H7 (cell line): ENCODE measurements at places on chromosomes 2 and 18. TPM values are rescaled to one million over a fixed set of nuclear protein-coding genes. Genes with fewer than 3 reads are reported as not detected.

Gene POU3F3
- total RNA-seq: not detected in 2 replicates

Gene DNAH7
- total RNA-seq: under 0.01 TPM in 1 of 2 replicates, not detected in the other

Gene WDR7
- total RNA-seq: 6.2 and 13.0 TPM in 2 replicates

Gene ZAP70
- 0.33 and 2.5 TPM in 2 replicates for total RNA-seq

Gene TRIM43
- not detected in 2 replicates for total RNA-seq

Gene OXER1
- total RNA-seq: 0.69 and 2.4 TPM in 2 replicates

Gene KCNK3
- total RNA-seq: 0.11 and 0.48 TPM in 2 replicates

Gene MXD1
- 0.35 and 0.70 TPM in 2 replicates for total RNA-seq

Gene PDCD1
- 1.0 and 2.8 TPM in 2 replicates for total RNA-seq

Gene RAB6C
- total RNA-seq: not detected in 2 replicates

Gene ALPG
- total RNA-seq: 0.21 and 0.89 TPM in 2 replicates

Gene RGPD4
- not detected in 2 replicates for total RNA-seq

Gene CAVIN2
- total RNA-seq: 0.03 TPM in 1 of 2 replicates, not detected in the other

Gene YPEL5
- 28.7 and 30.1 TPM in 2 replicates for total RNA-seq

Gene C2orf80
- 0.76 TPM in 1 of 2 replicates, not detected in the other for total RNA-seq

Gene GNAL
- total RNA-seq: 24.5 and 38.9 TPM in 2 replicates

Gene SERPINB12
- not detected in 2 replicates for total RNA-seq

Gene AGBL5
- 45.4 and 46.7 TPM in 2 replicates for total RNA-seq

Gene POMC
- total RNA-seq: 4.4 and 6.4 TPM in 2 replicates

Gene SOX11
- 20.9 and 26.6 TPM in 2 replicates for total RNA-seq

Gene POTEJ
- not detected in 2 replicates for total RNA-seq

Gene HOXD13
- total RNA-seq: 0.07 TPM in 1 of 2 replicates, not detected in the other

Gene SGO2
- 10.8 and 17.1 TPM in 2 replicates for total RNA-seq

Gene EFHD1
- total RNA-seq: 3.8 and 4.3 TPM in 2 replicates

Gene MOCOS
- 1.7 and 2.4 TPM in 2 replicates for total RNA-seq

Gene CHMP1B
- 22.6 and 30.4 TPM in 2 replicates for total RNA-seq

Gene SPEG
- 25.3 and 27.4 TPM in 2 replicates for total RNA-seq

Gene PMS1
- 28.0 and 38.1 TPM in 2 replicates for total RNA-seq

Gene EMILIN1
- 5.1 and 5.8 TPM in 2 replicates for total RNA-seq

Gene SPR
- total RNA-seq: 3.7 and 8.0 TPM in 2 replicates

Gene ICOS
- total RNA-seq: not detected in 2 replicates

Gene RTP5
- not detected in 2 replicates for total RNA-seq

Gene PHOSPHO2
- total RNA-seq: 2.4 and 3.8 TPM in 2 replicates

Gene CIDEA
- total RNA-seq: 0.15 TPM in 1 of 2 replicates, not detected in the other

Gene SLC30A3
- 0.89 and 1.4 TPM in 2 replicates for total RNA-seq

Gene THSD7B
- 0.22 and 0.28 TPM in 2 replicates for total RNA-seq

Gene CHRND
- total RNA-seq: not detected in 2 replicates

Gene CCDC102B
- total RNA-seq: 2.3 and 5.3 TPM in 2 replicates

Gene C2orf66
- total RNA-seq: not detected in 2 replicates

Gene BOLL
- 0.24 TPM in 1 of 2 replicates, not detected in the other for total RNA-seq

Gene KCNJ13
- total RNA-seq: not detected in 2 replicates

Gene ACMSD
- total RNA-seq: not detected in 2 replicates

Gene LRRTM1
- 0.37 and 2.7 TPM in 2 replicates for total RNA-seq

Gene CYP27A1
- total RNA-seq: 14.3 and 15.4 TPM in 2 replicates

Gene LYPD6B
- 0.22 and 1.9 TPM in 2 replicates for total RNA-seq

Gene SS18
- total RNA-seq: 97.6 and 112 TPM in 2 replicates

Gene SLC40A1
- total RNA-seq: 0.55 and 1.9 TPM in 2 replicates

Gene OTOS
- not detected in 2 replicates for total RNA-seq

Gene STAT4
- total RNA-seq: 0.41 and 1.5 TPM in 2 replicates

Gene LRP2
- 1.1 and 1.3 TPM in 2 replicates for total RNA-seq

Gene SEMA4F
- total RNA-seq: 1.1 and 1.3 TPM in 2 replicates

Gene MSTN
- not detected in 2 replicates for total RNA-seq

Gene GKN2
- not detected in 2 replicates for total RNA-seq

Gene VAMP5
- total RNA-seq: 1.00 and 1.4 TPM in 2 replicates

Gene DSG4
- not detected in 2 replicates for total RNA-seq

Gene KCNG2
- 0.14 and 0.18 TPM in 2 replicates for total RNA-seq

Gene SRD5A2
- 0.04 TPM in 1 of 2 replicates, not detected in the other for total RNA-seq
